ENCODE measurements at places on chromosomes 1 and 21.

DNA sequence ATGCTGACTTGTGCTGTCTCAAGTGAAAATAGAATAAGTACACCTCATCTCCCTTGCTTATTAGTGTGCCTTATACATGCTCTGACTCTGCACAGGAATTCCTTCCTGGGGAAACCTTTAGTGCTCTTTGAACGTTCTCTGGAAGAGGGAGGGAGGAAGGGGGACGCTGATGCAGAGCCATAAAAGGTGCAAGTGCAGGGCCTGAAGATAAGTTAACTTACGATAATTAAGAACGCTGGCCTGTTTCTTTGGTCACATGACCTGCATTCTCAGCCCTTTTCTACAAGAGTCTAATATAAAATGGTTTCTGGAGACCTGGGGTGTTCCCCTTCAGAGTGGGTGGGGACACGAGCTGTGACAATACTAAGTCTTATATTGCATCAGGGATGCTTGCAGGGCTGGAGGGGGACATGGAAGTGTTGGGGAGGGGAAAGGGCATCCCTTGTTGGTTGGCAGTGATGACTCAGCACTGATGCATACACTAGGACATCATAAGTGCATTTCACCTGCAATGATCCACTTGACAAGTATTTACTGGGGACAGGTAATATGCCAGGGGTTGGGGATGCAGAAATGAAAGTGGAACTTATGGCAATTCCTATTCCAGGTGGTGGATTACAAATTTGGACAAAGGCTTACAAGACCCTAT, 26.3 kb upstream of the KIAA0040 start:
- no peaks in the 10 kb centered on the region for H3K4me1 ChIP-seq
- no peak overlapping the region for H3K27ac ChIP-seq
- no peak for DNase-seq
- no peak overlapping the region for H3K4me3 ChIP-seq

GRCh38 chr21:43976661-43977060, 35.4 kb upstream of the TRAPPC10 start:
- H3K36me3 ChIP-seq, result peaks cover 3% of the 10 kb centered on the region
- H3K27me3 ChIP-seq, result no peaks in the 10 kb centered on the region
- H3K27ac ChIP-seq, result no peak overlapping the region

- no peak overlapping the region for H3K27ac ChIP-seq
- H3K4me1 ChIP-seq, result no peaks in the 10 kb centered on the region
- H3K36me3 ChIP-seq, result no peaks in the 10 kb centered on the region
- H3K27me3 ChIP-seq, result peaks cover 2% of the 10 kb centered on the region
- no peak for DNase-seq
- no peak overlapping the region for H3K4me3 ChIP-seq
Measured at GRCh38 chr1:143735764-143736461, 235.9 kb downstream of the FAM72C start.

DNA sequence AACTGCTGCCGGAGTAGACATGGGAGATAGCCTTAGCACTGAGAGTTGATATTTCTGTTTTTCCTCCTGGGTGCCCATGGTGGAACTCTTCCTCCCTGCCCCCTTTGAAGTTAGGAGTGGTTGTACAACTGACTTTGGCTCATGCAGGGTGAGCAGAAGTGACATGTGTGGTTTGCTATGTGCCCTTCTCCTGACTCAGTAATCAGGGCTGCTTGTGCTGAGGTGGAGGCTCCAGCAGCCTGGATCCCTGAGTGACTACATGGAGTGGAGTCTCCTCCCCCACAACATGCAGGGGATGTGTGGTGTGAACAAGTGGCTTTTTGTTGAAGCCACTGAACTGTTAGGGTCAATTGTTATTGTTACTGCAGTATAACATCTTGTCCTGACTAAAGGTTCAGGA, 261.6 kb downstream of the CAMTA1 start:
- no peaks in the 10 kb centered on the region for H3K4me1 ChIP-seq
- H3K36me3 ChIP-seq, result no peaks in the 10 kb centered on the region
- peak overlapping the region; percentile 25 for H3K27ac ChIP-seq
- no peaks in the 10 kb centered on the region for H3K27me3 ChIP-seq
- DNase-seq, result peak; percentile 46
- H3K4me3 ChIP-seq, result no peak overlapping the region

- no peaks in the 10 kb centered on the region for H3K27me3 ChIP-seq
- peak; percentile 14 for DNase-seq
- H3K4me3 ChIP-seq, result no peak overlapping the region
- H3K27ac ChIP-seq, result no peak overlapping the region
Measured at GRCh38 chr1:238052496-238053266, 162.0 kb upstream of the ZP4 start.

DNA sequence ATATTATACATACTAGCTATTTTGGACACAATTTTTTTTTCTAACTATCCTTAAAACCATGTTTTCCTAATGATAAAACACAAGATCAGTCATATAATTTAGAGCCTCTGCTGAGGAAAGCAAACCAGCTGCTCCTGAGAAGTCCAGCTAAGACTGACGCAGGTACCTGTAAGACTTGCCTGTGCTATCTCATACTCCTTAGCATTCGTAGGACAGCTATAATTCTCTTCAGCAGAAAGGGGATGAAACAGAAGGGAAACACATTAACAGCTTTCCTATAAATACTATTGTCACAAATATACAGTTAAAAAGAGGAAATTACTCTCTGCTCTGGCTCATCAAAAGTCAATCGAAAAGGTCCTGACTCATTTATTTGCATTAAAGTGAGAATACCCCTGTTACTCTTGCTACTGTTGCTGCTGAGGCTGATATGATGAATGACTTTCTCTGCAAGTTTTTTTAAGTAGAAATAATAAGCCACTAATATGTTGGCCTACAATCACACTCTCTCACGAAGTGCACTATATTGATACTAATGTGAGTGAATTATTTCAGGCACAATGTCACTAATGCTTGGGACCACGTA, 757.1 kb downstream of the KCNT2 start:
- no peaks in the 10 kb centered on the region for H3K27me3 ChIP-seq
- H3K36me3 ChIP-seq, result no peaks in the 10 kb centered on the region
- no peak overlapping the region for H3K4me3 ChIP-seq
- no peak for DNase-seq
- H3K27ac ChIP-seq, result no peak overlapping the region
- no peaks in the 10 kb centered on the region for H3K4me1 ChIP-seq

GRCh38 chr1:84387480-84388163, 10.7 kb upstream of the DNASE2B start:
- no peak for DNase-seq
- no peaks in the 10 kb centered on the region for H3K27me3 ChIP-seq
- no peak overlapping the region for H3K27ac ChIP-seq
- peaks cover under 1% of the 10 kb centered on the region for H3K4me1 ChIP-seq

- H3K4me3 ChIP-seq, result no peak overlapping the region
- no peaks in the 10 kb centered on the region for H3K36me3 ChIP-seq
- DNase-seq, result no peak
- H3K27ac ChIP-seq, result no peak overlapping the region
Measured at GRCh38 chr21:19995253-19995652, 1003.0 kb upstream of the NCAM2 start.

DNA sequence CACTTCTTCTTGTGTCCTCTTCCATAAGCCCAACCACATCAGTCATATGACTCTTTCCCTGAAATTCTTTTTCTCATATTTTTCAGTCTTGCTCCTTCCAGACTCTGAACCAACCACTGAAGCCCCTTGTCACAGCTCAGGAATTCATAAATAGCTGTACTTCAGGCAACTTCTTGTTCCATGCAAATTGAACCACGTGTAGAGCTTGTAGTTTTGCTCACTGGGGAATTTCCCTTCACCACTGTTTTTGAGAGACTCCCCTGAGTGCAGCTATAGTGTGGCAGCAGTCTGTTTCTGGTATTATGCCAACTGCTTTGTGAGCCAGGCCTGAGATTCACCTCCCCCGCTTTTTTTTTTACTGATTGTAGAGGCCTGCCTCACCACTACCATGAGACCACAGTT, 150.3 kb upstream of the SPAG17 start:
- H3K4me1 ChIP-seq, result peaks cover 9% of the 10 kb centered on the region
- DNase-seq, result peak; percentile 82
- H3K4me3 ChIP-seq, result no peak overlapping the region
- H3K27me3 ChIP-seq, result no peaks in the 10 kb centered on the region
- peak overlapping the region; percentile 22 for H3K27ac ChIP-seq

DNA sequence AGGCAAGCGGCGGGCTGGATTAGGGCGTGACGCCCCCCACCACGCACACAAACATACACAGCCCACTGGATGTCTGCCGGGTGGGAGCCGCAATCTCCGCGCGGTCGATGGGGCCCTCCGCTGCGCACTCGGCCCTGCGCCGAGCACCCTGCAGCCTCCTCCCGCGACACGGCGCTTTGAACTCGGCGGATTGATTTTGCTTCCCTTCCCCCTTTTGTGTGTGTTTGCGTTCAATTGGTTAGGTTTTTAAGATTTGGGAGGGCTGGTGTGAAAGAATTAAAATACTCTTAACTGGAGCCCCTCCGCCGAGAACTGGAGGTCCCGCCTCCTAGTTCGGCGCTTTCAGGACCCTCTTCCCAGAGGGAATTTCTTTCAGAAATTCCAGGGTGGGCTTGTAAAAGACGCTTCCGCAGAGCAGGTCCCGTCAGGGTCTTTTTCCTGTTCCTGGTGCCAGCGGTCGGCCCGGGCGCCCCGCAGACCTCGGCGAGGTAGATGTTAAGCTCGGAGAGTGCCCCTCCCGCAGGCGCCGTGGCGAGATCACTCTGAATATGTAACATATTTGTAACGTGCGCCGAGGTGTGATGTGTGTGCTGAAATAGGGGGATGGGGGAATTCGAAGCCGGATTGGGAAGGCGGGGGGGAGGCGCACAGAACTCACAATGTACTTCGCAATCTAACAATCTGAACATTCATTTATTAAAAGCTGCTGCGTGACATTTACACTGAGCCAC, 8.0 kb upstream of the BARHL2 start:
- no peak overlapping the region for H3K4me3 ChIP-seq
- H3K4me1 ChIP-seq, result no peaks in the 10 kb centered on the region
- H3K27me3 ChIP-seq, result peaks cover 97% of the 10 kb centered on the region
- no peak overlapping the region for H3K27ac ChIP-seq

DNA sequence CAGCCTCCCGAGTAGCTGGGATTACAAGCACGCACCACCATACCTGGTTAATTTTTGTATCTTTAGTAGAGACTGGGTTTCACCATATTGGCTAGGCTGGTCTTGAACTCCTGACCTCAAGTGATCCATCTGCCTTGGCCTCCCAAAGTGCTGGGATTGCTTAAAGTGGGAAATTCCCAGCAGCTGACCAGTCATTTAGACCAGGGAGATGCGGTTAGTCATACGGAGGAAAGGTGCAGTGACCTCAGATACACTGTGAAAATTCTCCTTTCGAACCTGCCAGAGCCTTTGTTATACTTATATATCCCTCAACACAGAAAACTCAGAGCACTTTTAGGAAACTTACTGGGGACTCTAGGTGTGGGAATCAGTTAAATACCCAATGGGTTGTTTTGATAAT, 39.6 kb downstream of the MAP10 start:
- H3K27ac ChIP-seq, result peak overlapping the region; percentile 34
- H3K36me3 ChIP-seq, result no peaks in the 10 kb centered on the region
- peak; percentile 75 for DNase-seq
